PC-3 (cell line): ENCODE measurements at places on chromosomes 16 and 17.

- DNase-seq, result no peak
Observed at GRCh38 chr16:62021161-62021581, 15.1 kb downstream of the CDH8 start.

DNA sequence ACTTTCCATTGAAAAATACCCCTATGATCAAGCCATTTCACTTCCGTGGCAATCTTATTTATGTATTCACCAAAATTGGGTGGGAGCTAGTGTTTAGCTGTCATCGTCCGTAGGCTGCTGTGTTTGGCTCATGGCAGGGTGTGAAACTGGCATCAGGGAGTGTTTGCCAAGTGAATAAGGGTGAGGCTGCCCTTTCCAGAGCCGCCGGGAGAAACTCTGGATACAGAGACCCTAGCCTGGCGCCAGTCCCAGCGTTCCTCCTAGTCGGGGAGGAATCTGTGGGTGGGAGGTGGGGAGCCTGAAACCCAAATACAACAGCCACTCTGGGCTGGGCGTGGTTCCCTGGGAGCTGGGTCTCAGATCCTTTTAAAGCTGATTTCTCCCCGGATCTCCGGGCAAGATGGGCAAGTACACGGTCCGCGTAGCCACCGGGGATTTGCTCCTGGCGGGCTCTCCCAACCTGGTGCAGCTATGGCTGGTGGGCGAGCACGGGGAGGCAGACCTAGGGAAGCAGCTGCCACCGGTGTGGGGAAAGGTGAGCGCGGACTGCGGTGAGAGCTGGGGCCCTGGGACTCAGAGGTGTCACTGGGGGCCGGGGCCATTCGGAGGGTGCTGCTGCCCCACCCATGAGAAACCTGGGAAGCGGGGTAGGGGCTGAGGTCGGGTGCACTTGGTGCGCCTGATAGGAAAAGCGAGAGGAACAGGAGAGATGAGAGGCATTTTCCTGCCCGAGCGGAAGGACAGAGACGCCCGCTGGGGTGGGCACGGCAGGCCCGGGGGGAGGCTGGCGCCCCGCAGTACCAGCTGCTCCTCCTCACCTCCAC lies 62.1 kb upstream of the TEKT1 start:
- DNase-seq, result no peak

- DNase-seq, result no peak
Observed at GRCh38 chr17:58310511-58311428, 17.8 kb downstream of the TSPOAP1 start.

DNA sequence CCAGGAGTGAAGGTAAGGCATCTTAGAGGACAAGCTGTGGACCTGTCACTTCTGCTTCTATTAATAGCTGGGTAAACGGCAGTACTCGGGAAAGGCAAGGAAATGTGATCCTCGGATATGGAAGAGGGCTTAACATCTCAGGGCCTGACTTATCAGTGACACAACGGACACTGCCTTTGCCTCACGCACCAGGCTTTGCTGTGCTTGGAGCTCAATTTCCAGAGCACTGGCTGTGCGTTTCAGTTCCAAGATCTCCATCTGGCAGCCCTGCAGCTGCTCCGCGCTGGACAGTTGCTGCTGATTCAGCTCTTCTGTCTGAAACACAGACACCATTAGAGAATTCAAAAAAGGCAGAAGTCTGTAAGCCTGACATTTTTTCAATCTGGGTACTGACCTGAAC lies 3.5 kb downstream of the KRT40 start:
- no peak for DNase-seq

GRCh38 chr17:16916557-16916920 lies 55.4 kb downstream of the TNFRSF13B start:
- DNase-seq, result no peak
